Suprapubic skin (tissue), 4 donors: ENCODE measurements at places on chromosomes 11 and 22. TPM values are rescaled to one million over a fixed set of nuclear protein-coding genes. Genes with fewer than 3 reads are reported as not detected.

The KRTAP5-7 gene
- total RNA-seq: 1.0 TPM

The XKR3 gene
- not detected for total RNA-seq

The PARVA gene
- total RNA-seq: 18.8 TPM

The BEST1 gene
- total RNA-seq: 1.5 TPM

DNA sequence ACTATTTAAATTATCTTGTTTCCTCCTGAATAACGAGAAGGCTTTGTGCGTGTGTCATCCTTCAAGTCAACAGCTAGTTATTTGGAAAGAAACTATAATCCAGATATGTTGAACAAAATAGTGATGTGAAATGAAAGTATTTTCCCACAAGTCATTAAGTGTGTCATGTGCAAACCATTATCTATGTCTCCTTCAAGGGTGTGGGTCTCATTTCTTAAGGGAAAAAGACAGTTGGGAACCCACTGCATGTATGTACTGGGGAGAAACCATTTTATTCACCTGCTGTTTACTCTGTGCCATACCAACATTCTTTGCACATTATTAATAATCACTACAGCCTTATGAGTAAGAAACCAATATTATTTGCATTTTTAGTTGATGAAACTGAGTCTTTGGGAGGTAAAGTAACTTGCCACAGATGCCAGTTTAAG lies 145.3 kb upstream of the CTSC start:
- no peak for DNase-seq
- H3K36me3 ChIP-seq: no peaks in the 10 kb centered on the region
- H3K27ac ChIP-seq: no peak overlapping the region
- H3K4me1 ChIP-seq: no peaks in the 10 kb centered on the region
- no peaks in the 10 kb centered on the region for H3K27me3 ChIP-seq
- H3K4me3 ChIP-seq: no peak overlapping the region

- DNase-seq: no peak
- H3K4me3 ChIP-seq: no peak overlapping the region
- peaks cover 19% of the 10 kb centered on the region for H3K27me3 ChIP-seq
- H3K4me1 ChIP-seq: peaks cover 47% of the 10 kb centered on the region
- H3K27ac ChIP-seq: no peak overlapping the region
Observed at GRCh38 chr22:37514526-37515051, 4.6 kb downstream of the CARD10 start.

DNA sequence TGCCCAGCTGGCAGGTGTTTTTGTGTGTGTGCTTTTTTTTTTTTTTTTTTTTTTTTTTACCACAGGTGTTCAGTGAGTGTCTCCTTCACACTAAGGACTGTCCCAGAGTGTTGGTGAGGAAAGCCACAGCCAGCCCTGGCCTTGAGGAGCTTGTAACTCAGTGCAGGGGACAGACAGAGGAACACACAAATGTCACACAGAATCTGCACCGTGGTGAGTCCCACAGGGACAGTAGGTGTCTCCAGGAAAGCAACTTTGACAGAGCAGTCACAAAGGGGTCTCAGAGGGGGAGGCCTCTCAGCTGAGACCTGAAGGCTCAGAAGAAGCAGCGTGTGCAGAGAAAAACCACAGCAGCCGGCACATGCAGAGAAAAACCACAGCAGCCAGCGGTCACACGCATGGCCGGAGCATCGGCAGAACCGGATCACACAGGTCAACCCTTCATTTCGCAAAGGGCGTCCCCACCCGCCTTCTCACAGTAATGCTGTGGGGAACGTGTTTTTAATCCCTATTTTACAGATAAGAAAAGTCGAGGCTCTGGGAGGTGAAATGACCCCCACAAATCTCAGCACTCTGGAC lies 101.7 kb upstream of the PRR5 start:
- H3K27me3 ChIP-seq: peaks cover 18% of the 10 kb centered on the region
- no peaks in the 10 kb centered on the region for H3K4me1 ChIP-seq
- no peak for DNase-seq
- H3K36me3 ChIP-seq: no peaks in the 10 kb centered on the region
- H3K27ac ChIP-seq: no peak overlapping the region

GRCh38 chr11:96218006-96218405 lies 125.0 kb downstream of the MAML2 start:
- DNase-seq: no peak
- peaks cover 69% of the 10 kb centered on the region for H3K4me1 ChIP-seq
- no peaks in the 10 kb centered on the region for H3K36me3 ChIP-seq
- no peak overlapping the region for H3K4me3 ChIP-seq
- H3K27ac ChIP-seq: no peak overlapping the region

GRCh38 chr22:45752036-45752435 lies 80.4 kb downstream of the ATXN10 start:
- H3K27me3 ChIP-seq: no peaks in the 10 kb centered on the region
- DNase-seq: no peak
- H3K4me1 ChIP-seq: peaks cover 12% of the 10 kb centered on the region
- peaks cover 8% of the 10 kb centered on the region for H3K36me3 ChIP-seq
- H3K27ac ChIP-seq: no peak overlapping the region
- H3K4me3 ChIP-seq: no peak overlapping the region

The PNPLA2 gene
- total RNA-seq: 74.9 TPM

The DGCR2 gene
- total RNA-seq: 115 TPM

- H3K27ac ChIP-seq: peak overlapping the region; percentile 15
- H3K36me3 ChIP-seq: no peaks in the 10 kb centered on the region
- H3K27me3 ChIP-seq: no peaks in the 10 kb centered on the region
- no peak for DNase-seq
- peaks cover 68% of the 10 kb centered on the region for H3K4me1 ChIP-seq
- no peak overlapping the region for H3K4me3 ChIP-seq
Observed at GRCh38 chr11:128501632-128502549, 85.5 kb downstream of the ETS1 start.

- no peaks in the 10 kb centered on the region for H3K36me3 ChIP-seq
- H3K4me1 ChIP-seq: no peaks in the 10 kb centered on the region
- peak; percentile 67 for DNase-seq
- H3K27ac ChIP-seq: no peak overlapping the region
Observed at GRCh38 chr22:47591016-47591415, 828.6 kb downstream of the TBC1D22A start.

The OR4D5 gene
- not detected for total RNA-seq

DNA sequence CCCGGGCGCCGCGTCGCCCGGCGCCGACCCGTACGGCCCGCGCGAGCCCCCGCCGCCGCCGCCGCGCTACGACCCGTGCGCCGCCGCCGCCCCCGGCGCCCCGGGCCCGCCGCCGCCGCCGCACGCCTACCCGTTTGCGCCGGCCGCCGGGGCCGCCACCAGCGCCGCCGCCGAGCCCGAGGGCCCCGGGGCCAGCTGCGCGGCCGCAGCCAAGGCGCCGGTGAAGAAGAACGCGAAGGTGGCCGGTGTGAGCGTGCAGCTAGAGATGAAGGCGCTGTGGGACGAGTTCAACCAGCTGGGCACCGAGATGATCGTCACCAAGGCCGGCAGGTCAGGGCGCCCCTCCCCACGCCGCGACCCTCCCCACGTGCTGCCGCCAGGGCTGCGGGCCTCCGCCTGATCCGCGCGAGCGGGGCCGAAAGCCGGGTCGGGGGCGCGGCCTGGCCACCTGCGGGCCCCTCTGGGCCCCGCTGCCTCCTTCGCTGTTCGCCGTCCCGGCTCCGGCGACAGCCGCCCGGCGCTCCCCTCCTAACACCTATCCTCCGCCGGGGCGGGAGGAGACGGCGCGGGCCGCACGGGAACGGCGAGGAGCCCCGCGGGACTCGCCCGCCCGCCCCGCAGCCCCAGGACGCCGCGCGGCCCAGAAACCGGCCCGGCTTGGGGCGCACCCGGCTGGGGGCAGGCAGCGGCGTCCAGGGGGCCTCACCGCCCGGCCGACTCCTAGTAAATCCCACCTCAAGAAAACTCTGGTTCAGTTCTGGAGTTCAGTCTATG lies 560 bp downstream of the TBX1 start:
- peaks cover 47% of the 10 kb centered on the region for H3K27me3 ChIP-seq
- peak overlapping the region; percentile 39 for H3K27ac ChIP-seq
- peak overlapping the region; percentile 51 for H3K4me3 ChIP-seq
- H3K36me3 ChIP-seq: no peaks in the 10 kb centered on the region
- H3K4me1 ChIP-seq: peaks cover 70% of the 10 kb centered on the region

The MUC5AC gene
- not detected for total RNA-seq

- H3K27me3 ChIP-seq: no peaks in the 10 kb centered on the region
- no peaks in the 10 kb centered on the region for H3K4me1 ChIP-seq
- H3K36me3 ChIP-seq: no peaks in the 10 kb centered on the region
- DNase-seq: no peak
- H3K4me3 ChIP-seq: no peak overlapping the region
Observed at GRCh38 chr11:111205632-111206385, 39.7 kb upstream of the POU2AF2 start.

DNA sequence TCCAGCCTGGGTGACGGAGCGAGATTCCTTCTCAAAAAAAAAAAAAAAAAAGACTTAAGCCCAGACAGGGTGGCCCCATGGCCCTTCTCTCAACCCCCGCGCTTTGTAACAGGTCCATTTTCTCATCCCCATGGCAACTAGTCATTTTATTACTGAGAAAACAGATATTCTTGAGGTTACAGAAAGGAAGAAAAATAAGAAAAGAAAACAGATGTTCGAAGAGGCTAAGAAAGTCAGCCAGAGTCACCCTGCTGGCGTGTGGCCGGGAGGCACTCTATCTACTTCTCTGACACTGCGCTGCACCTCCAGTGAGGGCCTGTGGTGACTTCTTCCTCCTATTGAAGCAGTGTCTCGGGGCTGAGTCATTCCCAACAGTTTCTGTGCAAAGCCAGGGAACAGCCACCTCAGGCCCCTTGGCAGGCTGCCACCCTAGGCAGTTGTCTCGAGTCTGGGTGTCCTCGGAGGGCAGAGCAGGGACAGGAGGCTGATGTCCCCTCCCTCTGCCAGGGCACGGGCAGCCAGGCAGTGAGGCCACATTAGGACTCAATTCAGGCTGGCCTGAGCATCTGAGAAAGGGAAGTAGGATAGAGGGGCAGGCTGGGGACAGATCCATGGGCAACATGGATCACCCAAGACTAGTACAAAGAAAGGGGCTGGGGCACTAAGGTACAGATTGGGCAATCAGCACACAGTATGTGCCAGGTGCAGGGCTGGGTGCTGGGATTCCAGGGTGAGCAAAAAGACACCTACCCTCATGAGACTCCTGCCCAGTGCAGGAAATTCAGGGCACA lies 16.4 kb upstream of the SYVN1 start:
- no peaks in the 10 kb centered on the region for H3K27me3 ChIP-seq
- H3K36me3 ChIP-seq: no peaks in the 10 kb centered on the region
- peak; percentile 85 for DNase-seq
- no peak overlapping the region for H3K4me3 ChIP-seq
- H3K27ac ChIP-seq: no peak overlapping the region

The CDK2AP2 gene
- 44.6 TPM for total RNA-seq

- H3K27me3 ChIP-seq: peaks cover 6% of the 10 kb centered on the region
- H3K36me3 ChIP-seq: no peaks in the 10 kb centered on the region
- DNase-seq: no peak
- no peak overlapping the region for H3K27ac ChIP-seq
Observed at GRCh38 chr11:122068837-122069236, 47.2 kb downstream of the BLID start.

The TYR gene
- 29.9 TPM for total RNA-seq

DNA sequence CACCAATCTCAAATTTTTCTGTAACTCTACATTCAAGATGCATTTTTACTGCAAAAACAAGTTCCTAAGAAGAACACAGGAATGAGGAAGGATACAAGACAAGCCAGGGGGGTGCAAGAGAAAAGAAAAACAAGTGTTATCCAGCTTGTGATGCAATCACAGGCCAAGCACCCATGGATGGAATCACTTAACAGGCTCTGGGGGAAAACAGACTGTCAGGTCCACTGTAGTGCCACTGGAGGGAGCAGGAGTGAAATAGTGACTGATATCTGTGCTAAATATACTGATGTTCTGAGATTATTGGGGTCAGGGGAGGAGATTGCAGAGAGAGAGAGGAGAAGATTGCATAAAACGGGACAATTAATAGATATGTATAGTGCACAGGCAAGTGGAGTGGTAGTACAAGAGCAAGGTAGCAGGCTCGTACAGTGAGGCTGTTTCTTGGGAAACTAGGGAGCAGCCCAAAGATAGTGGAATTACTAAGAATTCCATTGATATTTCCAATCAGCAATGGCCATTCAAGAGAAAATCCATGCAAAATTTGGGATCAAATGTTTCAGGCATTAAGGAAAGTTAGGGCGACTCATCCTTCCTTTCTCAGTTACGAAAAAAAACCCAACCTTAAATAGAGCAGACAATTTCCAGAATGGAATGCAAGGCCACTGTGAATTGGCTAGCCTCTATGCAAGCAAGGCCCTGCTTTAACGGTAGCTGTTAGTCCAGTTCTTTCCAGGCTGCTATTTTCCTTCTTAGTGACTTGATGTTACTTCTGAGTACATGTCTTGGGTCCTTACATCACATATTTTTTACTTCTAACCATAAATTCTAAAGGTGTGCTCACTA lies 52.2 kb upstream of the CEP126 start:
- H3K4me3 ChIP-seq: no peak overlapping the region
- no peaks in the 10 kb centered on the region for H3K27me3 ChIP-seq
